ENCODE measurements at places on chromosomes 12 and 14.
A peak's percentile ranks its signal among the peaks of the same experiment; 100 is the strongest.

DNA sequence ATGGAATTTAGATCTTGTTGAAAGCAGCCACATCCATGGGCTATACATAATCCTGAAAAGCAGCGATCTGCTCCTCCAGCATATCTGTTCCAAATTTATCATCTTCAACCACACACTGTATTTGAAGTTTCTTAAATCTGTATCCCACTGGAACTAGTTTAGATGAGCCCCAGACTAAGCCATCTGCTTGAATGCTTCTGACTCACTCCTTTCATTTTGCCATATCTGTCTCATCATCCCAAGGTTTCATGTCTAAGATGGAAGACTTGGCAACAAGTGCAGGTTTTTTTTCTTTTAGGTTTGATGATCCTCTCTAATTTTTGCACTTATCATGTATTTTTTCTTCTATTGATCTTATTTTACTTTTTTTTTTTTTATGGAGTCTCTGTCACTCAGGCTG, 54.4 kb upstream of the TMEM263 start:
- DNase-seq, result peak; percentile 53

GRCh38 chr12:91406920-91407341, 224.3 kb upstream of the DCN start:
- DNase-seq, result peak; percentile 90

GRCh38 chr12:76177821-76178220, 93.3 kb upstream of the NAP1L1 start:
- peak; percentile 13 for DNase-seq

GRCh38 chr14:51552768-51553404, 98.8 kb upstream of the FRMD6 start:
- DNase-seq, result peak; percentile 70

DNA sequence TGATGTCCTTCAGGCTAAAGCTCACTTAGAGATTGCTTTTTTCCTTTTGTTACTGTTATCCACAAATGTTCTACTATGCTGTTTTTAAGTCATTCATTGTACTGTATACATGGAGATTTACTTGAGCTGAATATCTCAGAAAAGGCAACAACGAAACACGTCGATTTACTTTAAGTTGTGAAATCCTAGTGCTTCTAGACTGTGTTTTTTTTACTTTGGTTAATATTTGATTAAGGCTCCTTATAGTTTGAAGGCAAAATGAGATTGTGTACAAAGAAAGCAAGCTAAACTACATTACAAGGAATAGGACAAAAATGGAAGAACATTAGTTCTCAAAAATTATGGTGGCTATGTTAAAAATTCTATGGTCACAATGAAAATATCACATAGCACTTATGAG, 114.5 kb downstream of the SLC35F4 start:
- no peak for DNase-seq

- DNase-seq, result no peak
Measured at GRCh38 chr14:104431929-104432541, 147.5 kb upstream of the C14orf180 start.

DNA sequence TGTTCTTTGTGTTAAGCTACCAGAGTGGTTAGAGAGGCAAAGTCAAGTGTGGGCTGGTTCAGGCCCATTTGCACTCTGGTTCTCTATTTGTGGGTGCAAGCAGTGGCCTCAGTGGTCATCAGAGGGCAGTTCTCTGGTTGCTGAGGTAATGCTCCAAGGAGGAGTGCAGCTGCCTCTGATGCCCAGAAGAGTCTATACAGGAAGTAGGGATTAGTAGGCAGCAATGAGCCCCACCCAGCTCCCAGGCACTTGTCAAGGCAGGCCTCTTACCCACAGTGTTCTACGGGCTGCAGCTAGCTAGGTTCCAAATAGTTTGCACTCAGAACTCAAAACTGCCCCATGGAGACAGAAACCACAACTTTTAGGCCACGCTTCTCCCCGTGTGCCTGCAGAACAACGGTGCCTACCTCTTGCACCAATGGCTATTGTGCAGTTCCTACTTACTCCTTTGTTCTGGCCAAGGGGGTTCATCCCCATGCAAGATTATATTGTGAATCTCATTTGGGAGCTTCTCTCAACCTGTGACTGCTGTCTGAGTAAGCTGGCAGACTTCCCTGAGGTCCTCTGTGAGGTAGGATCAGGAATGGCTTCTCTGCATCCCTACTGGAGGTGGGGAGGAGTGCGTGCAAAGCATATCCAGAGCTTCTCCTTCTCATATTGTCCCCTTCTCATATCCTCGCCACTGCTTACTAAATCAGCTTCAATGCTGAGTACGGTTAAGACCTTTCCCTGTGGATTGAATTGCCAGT, 410.3 kb upstream of the LMO3 start:
- DNase-seq, result no peak

GRCh38 chr12:6383572-6384498, at the start of gene LTBR:
Gene LTBR, plus strand, starts transcription at chr12:6384162. Its CDS starts 197 bp downstream, at chr12:6384359.
- no peak for DNase-seq

DNA sequence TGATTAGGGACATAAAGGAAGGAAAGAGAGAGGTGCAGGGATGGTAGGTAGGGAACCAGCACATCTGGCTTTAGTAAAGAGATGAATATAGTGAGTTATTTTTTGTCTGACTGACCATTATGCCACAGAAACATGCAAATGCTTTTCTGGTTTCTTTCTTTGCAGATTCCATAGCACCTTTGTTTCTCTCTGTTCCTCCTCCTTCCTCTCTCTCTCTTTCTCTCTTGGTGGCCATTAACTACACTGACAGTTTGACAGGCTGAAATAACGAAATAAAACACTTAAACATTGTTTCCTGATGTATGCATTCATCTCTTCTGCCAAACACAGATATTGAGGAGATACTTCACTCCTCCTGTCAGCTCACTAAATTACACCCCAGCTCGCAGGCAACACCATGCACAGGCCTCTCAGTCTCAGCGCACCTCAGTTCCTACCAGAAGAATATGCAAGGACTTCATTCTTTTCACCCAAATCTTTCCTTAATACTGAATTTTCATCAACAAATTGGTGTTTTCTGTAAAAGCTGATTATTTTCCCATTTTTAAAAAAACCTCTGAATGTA, 406.9 kb upstream of the SOX5 start:
- DNase-seq, result no peak

GRCh38 chr12:115023279-115024265, 339.6 kb upstream of the TBX3 start:
- DNase-seq, result no peak

- peak; percentile 45 for DNase-seq
Measured at GRCh38 chr12:19841451-19841850, 402.2 kb downstream of the AEBP2 start.

- DNase-seq, result no peak
Measured at GRCh38 chr12:8701046-8701660, 3.4 kb downstream of the RIMKLB start.
